ENCODE measurements at places on chromosomes 11 and 22.

DNA sequence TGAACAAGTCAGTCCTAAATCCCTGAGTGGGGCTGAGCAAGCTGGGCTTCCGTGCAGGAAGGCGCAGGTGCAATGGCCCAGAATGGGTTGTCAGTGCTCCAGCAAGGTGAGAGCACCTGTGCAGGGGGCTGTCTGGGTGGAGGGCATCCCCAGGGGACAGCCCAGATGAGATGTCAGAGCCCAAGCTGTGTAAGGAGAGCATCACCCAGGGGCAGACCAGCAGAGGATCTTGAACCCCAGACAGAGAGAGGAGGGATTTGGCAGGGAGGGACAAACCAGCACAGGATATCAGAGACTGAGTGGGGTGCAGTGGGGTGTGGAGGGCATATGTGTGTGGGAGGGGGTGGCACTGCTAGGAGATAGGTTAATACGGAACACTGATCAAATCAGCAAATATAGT is 114.9 kb upstream of the TMEM45B start:
- DNase-seq: no peak

DNA sequence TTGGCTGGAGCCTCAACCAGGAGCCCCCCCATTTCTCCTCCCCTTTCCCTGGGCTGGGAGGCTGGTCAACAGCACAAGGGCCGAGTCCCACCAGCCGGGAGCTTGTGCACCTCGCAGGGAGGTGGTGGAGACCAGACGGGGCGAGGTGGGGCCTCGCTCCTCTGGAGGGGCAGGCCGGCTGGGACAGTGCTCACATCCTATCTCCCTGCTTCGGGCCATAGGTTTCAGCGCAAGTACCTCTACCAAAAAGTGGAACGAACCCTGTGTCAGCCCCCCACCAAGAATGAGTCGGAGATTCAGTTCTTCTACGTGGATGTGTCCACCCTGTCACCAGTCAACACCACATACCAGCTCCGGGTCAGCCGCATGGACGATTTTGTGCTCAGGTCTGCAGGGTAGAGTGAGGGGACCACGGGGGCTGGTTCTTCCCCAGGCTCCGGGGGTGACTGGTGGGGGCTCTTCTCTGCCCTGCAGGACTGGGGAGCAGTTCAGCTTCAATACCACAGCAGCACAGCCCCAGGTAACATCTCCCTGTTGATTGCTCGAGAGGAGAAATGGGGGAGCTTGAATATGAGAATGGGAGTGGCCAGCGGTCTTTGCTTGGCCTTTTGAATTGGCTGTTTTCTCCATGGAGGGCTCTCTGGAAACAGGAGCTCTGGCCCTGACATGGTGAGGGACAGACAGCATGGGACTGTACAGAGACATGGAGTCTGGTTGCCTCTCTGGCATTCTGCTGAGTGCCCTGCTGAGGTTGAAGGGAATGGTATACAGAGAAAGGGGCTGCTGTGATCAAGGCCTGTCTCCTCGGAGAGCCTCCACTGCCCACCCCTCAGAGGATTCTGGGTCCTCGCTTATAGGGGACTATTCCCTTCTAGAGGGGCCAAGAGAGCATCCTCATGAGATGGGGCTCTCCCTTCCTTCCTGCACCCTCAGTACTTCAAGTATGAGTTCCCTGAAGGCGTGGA is 3.3 kb downstream of the SIDT2 start:
- peak; percentile 16 for DNase-seq

DNA sequence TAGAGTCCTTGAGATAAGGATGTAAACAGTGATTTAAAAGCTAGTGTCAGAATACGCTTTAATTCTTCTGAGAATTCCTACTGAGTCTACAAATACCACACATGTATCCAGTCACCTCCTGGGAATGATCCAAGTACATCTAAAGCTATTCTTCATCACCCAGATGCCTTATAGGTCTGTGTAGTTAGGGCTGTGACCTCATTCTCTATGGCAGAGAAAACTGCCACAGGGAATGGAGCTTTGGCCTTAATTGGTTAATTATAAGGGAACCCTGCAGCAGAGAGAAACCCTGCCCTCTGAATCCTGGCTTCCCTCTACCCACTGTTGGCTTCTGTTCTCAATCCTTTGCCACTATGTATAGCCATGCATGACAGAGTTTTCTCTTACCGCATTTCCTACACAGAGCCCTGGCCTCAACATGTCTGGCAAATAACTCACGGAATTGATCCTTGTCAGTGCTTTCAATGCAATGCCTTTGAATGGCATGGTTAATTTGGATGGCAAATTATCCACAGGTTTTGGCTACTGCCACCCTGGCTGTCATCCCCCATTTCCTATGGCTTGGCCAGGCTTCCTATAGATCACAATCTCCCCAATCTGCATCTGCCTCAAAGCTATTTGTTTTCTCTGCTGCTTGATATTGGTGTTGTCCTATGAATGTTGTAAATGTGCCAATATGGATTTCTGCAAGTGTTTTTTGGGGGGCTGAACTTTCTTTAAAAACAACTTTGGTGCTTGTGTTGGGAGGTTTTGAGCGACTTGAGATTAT is 2.9 kb downstream of the DIXDC1 start:
- DNase-seq: no peak

DNA sequence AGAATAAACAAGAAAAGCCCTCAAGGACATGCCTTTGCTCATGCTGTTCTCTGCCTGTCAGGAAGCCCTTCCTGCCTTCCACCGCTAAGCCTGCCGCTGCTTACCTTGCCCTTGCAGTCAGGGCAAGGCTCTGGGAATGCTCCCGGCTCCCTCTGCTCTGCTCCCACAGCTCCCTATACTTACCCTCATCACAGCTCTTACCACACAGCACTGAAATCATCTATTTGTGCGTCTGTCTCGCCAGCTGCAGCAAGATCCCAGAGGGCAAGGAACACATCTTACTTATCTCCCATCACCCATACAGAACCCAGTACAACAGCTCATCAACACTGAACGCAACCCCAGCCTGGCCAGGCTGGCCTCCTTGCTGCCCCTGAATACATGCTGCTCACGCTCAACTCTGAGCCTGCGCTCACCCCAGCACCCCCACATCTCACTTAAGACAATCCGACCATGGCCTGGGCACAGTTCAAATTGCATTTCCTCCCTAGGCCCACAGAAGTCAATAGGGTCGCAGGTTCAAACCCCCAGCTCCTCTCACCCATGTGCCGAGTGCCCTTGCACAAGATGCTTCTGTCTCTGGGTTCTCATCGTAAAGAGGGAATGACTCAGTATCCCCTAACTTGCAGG is 161.8 kb downstream of the IGLL1 start:
- no peak for DNase-seq

DNA sequence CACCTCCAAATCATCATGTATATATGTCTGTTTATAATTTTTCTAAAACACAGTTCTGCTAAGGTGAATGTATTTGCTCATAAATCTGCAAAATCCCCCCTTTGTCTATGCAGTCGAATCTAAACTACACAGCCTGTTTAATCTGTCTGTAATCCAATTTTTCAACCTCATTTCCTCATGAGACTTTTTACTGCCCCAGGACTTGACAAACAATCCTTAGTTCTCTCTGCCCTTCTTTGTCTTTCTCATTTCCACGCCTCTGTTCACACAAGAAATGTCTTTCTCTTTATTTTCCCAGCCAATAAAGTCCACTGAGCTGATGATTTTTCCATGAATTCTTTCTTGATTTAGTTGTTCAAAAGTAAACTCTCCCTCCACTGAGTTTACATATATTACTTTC is 1154.3 kb downstream of the FAM181B start:
- DNase-seq: no peak

- no peak for DNase-seq
These were observed 43.8 kb downstream of the CELF1 start for GRCh38 chr11:47509077-47509536.

- DNase-seq: no peak
These were observed 14.0 kb upstream of the LMO1 start for GRCh38 chr11:8277691-8278090.

DNA sequence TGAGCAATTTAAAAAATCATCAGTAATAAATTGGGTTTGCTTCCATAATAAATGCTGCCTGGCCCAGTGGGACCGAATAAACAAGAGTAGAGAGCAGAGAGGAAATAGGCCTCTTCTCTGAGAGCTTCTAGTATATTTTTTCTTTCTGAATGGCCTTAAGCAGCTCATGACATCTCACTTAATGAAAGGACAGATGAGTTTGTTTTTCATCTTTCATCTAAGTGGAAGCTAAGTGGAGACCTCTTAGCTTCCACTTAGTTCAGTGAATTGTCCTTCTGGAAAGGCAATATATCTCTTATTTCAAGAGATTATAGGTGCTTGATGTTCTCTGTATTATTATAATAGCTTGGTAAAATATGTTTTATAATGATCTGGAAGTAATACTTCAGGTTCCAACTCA is 245.9 kb upstream of the ANO3 start:
- DNase-seq: no peak

- DNase-seq: no peak
These were observed 16.0 kb downstream of the USP47 start for GRCh38 chr11:11857769-11858168.

DNA sequence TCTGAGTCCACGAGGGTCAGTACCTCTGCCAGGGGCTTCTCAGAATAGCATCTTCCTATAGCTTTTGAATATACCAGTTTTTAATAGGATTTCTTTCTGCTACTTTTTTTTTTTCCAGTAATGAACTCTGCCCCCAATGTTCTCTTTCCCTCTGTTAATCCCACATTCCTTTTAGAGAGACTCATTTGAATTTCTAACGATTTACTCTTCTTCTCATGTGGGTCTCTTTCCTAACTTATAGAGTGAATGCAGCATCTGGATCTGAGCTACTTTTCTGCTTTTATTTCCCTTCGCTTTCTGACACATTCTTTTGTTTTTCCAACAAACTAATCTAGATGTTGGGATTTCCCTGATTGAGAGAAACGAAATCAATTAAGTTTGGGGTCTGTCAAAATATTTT is 71.4 kb downstream of the INSC start:
- DNase-seq: no peak

Data from right hindlimb (tissue), 1 donor.